ENCODE measurements at places on chromosomes 3 and 15.

DNA sequence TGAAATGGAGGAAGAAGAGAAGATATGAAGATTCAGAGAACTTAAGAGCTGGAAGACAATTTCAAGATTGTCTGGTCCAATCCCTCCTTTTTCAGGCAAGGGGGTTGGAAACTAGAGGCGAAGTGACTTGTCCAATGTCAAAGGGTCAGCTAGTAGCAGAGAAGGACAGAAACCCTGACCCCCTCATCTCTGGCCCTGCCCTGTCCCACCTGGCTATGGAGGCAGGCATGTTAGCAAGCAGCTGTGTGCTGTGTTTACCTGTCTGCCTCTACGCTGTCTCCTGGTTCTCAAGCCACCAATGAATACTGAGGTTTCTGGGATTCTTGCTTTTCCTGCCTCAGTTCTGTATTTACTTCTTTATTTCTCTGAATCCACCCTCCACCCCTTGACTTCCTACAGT is 342 bp downstream of the TGM5 start:
- DNase-seq: no peak

DNA sequence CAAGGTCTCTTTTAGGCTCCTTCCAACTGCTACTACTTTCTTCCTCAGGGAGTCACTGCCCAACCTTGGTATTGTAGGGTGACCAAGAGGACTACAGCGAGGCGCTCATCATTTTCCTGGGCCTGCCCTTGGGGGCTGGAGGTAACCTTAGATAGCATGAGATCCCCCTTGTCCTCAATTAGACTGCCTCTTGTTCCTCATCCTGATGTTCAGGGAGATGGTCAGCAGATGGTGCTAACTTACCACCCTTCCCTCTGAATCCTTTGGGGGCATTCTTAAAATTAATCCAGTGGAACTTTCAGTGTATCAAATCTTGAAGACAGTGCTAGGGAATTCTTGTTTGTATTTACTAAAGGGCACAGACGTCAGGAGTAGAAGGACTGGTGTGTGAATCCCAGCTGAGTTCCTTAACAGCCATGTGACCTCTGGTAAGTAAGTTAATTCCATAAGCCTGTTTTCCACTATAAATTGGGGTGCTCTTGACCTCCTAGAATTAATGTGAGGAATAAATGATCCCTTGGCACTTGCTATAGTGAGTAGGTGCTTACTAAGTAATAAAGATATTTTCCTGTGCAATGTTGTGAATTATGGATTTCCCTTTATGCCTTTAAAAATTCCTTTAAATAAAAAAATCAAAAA is 4.1 kb upstream of the CLPX start:
- DNase-seq: peak; percentile 67

GRCh38 chr15:39887832-39888231 is 32.2 kb downstream of the GPR176 start:
- peak; percentile 43 for DNase-seq

DNA sequence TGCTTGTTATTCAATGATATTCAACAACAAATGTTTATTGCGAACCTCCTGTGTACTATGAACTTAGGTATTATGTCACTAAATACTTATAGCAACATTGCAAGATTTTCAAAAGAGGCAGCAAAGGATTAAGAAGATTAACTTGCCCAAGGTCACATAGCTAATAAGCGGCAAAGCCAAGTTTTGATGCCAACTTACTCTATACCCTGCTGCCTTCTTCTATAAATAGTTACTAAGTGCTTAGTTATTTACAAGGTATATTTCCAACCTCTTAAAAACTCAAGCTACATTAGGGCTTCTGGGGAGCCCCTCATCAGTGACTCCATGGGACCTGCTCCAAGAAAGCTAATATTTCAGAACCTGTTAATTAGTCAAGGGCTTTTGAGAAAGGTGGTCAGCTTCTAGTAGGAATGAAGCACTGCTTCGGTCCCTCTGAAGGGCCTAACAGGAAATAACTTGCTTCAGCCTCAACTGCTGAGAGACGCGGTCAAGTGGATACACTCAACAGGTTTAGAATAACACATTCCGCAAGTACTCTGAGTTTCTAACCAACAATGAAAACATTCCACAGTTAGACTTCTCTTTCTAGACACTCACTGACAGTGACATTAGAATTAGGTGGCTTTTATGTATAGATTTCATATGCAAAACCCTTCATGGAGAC is 125.5 kb downstream of the DGKG start:
- no peak for DNase-seq
